ENCODE measurements at places on chromosomes 2 and 18. TPM values are rescaled to one million over a fixed set of nuclear protein-coding genes. Genes with fewer than 3 reads are reported as not detected.

- no peak for DNase-seq
Observed at GRCh38 chr2:46520130-46520711, 40.9 kb downstream of the TMEM247 start.

DNA sequence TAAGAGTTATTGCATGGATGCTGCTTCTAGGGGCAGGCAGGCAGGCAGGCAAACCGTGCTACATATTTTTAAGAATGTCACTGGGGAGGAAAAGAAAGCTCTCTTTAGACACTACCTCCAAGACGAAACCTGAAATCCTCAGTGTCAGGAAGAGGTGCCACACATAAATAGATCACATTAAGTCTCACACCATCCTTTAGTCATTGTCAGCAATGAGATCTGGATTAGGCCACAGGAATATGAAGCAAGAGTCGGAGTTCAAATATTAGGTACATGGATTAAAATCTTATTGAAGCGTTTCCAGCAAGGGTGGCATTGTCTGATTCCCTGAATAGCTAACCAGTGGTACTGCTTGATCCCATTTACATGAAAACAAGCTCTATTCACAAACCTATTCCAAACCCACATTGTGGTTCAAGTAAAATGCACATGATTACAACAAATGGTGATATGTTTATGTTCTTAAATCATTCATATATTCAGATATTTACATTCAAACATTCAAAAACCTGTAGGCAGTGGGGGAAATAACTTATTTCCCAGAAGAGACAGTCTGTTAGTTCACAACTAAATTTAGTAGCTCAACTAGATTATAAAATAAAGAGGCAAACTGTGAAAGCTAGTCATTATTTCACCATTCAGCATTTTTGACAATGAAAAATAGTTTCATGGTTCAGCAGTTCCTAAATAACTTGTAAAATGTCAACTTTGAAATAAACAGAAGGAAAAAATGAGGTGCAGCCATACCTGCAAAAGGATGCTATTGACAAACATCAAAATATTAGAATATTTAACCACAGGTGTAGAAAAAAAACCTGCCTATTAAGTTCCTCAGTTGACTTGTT is 195.4 kb upstream of the SIX3 start:
- no peak for DNase-seq

GRCh38 chr2:11030909-11031308 is 119.2 kb downstream of the KCNF1 start:
- no peak for DNase-seq

- no peak for DNase-seq
Observed at GRCh38 chr2:176146101-176146500, 5.2 kb upstream of the HOXD4 start.

DNA sequence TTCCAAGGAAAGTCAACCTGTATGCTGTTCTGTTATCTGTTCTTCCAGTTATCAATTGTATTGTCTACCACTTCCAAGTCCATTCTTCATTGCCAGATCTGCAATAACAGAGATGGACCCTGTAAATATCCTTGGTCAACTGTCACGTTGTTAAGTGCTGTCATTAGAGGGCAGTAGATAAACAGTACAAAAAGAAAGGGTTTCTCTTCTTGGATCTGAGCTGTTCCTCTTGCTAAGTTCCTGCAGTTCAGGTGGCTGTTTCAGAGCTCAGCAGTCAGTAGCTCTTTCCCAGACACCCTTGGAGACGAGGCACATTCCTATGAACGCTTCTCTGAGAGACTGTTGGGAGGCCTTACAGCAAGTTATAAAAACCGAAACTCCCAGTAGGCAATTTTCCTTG is 957.1 kb upstream of the CHAC2 start:
- no peak for DNase-seq

DNA sequence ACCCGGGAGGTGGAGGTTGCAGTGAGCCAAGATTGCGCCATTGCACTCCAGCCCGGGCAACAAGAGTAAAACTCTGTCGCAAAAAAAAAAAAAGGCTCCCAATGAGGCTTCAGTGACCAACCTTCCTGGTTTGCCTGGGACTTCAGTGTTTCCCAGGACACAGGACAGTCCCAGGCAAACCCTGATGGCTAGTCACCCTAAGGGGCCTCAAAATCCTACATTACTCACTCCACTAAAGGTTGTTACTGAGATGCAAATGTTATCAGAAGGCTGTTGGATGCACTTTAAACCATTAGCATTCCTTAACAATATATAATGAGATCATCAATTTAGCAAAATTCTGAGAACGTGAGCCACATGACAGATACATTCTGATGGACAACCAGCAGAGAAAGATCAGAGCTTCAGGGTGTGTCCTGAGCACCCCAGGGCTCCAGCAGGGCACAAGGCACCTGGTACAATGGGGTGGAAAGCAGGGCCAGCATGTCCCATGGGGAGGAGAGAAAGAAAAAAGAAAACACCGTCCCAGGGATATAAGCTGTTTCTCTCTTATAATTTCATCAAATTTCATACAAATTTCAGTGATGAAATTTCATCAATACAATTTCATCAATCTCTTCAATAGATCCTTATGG is 118.1 kb upstream of the ARL5A start:
- no peak for DNase-seq

DNA sequence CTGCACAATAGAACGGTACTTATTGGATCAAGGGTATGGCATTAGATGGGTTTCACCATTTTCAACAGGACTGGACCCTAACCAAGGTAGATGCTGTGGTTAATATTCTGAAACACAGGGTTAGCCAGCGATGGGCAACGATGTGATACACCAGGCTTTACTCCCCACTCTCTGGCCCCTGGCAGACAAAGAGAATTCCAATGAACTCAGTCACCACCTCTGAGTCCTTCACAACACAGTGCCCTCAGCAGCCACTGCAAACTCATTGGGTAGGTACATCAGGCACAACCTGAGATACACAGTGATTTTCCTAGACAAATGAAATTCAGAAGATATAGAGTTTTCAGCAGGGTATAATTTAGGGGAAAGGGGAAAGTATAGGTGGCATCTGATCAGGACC is 634.5 kb downstream of the ZEB2 start:
- no peak for DNase-seq

DNA sequence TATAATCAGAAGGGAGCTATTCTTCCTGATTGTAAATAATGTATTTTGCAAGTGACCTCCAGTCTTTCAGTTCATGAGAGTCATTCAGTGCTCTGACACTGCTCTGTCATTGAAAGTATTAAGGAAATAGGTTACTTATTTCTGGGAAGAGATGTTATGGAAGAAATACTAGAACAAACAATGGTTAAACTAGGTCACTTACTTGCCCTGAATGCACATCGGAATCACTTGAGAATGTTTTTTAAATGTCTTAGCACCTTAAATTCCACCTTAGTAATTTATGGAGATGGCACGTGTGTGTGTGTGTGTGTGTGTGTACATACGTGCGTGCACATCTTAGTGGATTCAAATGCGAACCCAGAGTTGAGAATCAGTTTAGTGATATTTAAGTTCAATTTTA is 126.6 kb upstream of the KCNH7 start:
- no peak for DNase-seq

GRCh38 chr2:223945755-223946154 is 620 bp upstream of the WDFY1 start:
- peak; percentile 59 for DNase-seq

- no peak for DNase-seq
Observed at GRCh38 chr18:3119401-3120341, 100.1 kb downstream of the MYOM1 start.

- no peak for DNase-seq
Observed at GRCh38 chr18:2223449-2223848, 347.9 kb downstream of the METTL4 start.

DNA sequence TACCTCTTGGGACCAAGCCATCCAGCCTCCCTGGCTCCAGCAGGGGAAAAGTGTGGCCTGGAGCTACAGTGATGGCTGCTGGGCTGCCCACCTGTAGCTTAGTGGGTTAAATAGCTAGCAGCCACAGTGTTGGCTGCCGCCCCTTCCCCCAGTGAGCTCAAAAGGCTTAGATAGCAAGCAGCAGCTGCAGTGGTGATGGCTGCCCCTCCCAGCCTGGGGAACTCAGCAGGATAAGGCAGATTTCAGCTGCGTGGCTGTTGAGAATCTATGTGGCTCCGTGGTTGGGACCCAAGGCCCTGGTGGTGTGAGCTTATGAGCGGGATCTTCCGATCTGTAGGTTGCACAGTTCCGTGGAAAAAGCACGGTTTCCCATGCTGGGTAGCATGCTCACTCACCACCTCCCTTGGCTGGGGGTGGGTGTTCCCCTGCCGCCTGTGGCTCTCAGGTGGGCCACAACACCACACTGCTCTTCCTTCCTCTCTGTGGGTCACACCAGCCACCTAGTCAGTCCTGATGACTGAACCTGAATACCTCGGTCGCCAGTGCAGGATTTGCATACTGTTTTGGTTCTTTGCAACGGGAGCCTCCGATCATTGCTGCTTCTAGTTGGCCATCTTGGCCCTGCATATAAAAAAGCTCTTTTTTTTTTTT is 946.5 kb upstream of the FAM98A start:
- DNase-seq = no peak

DNA sequence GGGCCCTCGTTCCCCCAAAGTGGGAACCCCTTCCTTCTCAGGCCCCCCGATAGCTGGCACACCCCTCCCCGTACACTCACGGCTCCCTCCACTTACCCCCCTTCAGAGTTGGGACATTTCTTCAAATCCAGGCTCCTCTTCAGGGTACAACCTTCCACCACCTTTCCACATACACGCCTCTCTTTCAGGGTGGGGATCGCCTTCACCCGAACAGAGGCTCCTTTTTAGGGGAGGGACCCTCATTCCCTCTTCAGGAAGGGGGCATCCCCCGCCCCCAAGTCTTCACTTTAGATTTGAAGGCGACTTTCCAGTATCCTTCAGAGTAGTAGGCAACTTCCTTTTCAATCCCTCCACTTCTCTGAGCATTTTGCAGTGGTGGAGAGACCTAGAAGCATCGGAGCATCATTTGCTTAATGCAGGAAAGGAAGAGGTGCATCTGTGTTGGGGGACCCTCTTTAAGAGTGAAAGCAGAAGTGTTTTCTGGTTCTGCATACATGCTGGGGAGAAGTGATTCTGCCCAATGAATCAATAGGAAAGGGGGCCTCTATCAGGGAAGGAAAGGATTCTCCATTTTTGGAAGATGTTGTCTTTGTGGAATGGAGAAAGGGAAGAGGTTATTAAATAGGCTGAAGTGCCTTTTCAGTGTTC is 845 bp downstream of the EML4 start:
- no peak for DNase-seq

GRCh38 chr2:233991196-233991595 is 59.3 kb upstream of the SPP2 start:
- DNase-seq = no peak

DNA sequence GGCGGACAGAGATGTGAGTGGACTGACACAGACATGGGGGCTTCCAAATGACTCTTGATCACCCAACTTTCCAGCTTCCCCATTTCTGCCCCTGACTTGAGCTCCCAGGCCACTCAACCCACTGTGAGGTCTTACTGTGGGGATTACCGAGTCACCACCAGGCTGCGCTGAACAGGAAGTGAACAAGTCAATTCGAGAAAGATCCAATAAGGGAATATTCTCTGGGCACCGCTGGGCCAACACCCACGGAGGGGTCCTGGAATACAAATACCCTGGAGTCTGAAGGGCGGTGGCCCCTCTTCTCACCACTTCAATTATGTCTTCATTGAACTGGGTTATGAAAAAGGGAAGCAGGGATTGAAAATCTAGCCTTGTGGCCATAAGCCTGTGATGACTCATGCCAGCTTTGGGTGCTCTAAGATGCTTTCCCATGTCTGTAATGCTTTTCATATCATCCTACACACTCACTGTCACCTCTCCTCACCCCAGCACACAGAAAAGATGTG is 37.7 kb downstream of the BCL11A start:
- DNase-seq = no peak

DNA sequence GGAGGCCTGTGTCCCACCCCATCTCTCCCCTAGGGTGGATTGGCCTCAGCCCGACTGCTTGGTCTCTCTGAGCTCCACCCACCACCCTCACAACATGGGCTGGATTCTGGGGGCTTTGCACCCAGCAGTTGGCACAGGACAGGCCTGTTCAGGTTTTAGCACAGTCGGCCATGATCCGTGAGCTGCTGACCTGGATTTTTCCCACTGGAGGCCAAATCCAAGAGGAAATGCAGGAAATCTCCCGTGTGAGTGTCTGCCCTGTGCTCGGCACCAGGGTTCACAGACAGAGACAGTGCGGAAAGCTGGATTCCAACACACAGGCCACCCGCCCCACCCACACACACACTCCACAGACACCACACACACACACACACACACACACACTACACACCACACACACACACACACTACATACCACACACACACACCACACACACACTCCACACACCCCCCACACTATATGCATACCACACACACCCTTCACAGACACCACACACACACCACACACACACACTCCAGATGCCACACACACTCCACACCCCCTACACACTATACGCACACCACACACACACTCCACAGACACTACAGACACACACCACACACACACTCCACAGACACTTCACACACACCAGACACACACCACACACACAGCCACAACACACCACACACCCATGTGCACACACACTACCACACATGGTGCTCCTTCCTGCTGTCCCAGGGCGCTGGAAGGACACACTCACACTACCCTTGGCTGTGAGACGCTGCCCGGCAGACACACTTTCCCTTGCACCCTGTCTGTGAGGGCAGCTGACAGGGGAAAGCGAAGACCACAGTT is 14.1 kb downstream of the MBP start:
- no peak for DNase-seq

DNA sequence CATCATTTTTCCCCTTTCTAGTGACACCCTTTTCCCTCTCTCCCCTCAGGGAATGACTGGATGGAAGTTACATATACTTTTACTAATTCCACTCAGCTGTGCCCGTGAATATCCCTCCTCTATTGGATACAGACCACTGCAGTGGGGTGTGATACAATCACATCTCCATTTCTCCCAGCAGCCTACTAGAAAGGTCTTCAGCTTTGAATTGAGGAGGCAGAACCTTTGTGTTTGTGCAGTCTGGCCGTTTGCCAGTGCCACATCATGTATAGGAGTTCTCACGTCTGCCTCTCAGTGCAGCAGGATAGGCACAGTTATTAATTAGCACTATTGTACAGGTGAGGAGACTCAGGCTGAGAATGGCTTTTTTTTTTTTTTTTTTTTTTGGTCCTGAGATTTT is 16.4 kb downstream of the TNFRSF11A start:
- peak; percentile 55 for DNase-seq

GRCh38 chr18:63040788-63041410 is 278.7 kb downstream of the BCL2 start:
- DNase-seq = no peak

GRCh38 chr2:11309706-11310105 is 34.7 kb downstream of the ROCK2 start:
- no peak for DNase-seq

The PAX3 gene
- not detected for total RNA-seq

The GREB1L gene
- 11.3 TPM for total RNA-seq

The MATN3 gene
- total RNA-seq = 1.0 TPM

The TBR1 gene
- total RNA-seq = under 0.01 TPM

The TTN gene
- 1.7 TPM for total RNA-seq

The C2orf66 gene
- under 0.01 TPM for total RNA-seq

The OTOS gene
- not detected for total RNA-seq

The GALNT14 gene
- 0.39 TPM for total RNA-seq

The ABCG5 gene
- not detected for total RNA-seq

Data from dermis microvascular lymphatic vessel endothelial cell (primary cell).